ENCODE measurements at places on chromosomes 2 and 18. TPM values are rescaled to one million over a fixed set of nuclear protein-coding genes. Genes with fewer than 3 reads are reported as not detected.
A peak's percentile ranks its signal among the peaks of the same experiment; 100 is the strongest.

DNA sequence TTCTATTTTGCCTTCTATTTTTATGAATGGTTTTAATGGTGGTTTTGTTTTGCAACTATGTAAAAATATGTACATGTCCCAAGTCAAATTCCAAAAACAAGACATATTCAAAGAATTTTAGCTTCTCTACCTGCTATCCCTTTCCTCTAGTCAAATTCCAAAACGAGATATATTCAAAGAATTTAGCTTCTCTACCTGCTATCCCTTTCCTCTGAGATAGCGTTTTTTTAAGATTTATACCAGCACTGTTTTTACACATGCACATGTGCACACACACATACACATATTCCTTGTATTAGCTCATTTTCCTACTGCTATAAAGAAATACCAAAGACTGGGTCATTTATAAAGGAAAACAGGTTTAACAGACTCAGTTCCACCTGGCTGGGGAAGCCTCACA, 199.1 kb upstream of the ARL4C start:
- DNase-seq, result no peak

- no peak for DNase-seq
Observed at GRCh38 chr2:112827009-112827408, 9.6 kb downstream of the IL1B start.

- DNase-seq, result no peak
Observed at GRCh38 chr18:31506024-31506742, 8.2 kb downstream of the DSG2 start.

DNA sequence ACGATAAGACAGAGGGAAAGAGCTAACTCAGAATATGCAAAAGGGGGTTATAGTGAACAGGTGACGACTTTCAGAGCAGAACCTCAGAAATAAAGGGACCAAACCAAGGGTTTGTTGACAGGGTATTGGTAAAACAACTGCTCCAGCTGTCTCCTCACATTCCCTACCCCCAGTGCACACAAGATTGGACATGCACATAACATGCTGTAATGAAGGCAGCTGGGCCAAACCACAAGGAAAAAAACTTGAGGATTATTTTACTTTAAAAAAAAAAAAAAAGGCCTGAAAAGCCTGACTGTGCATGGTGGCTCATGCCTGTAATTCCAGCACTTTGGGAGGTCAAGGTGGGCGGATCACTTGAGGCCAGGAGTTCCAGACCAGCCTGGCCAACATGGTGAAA, 3.5 kb downstream of the RBM43 start:
- DNase-seq, result no peak

DNA sequence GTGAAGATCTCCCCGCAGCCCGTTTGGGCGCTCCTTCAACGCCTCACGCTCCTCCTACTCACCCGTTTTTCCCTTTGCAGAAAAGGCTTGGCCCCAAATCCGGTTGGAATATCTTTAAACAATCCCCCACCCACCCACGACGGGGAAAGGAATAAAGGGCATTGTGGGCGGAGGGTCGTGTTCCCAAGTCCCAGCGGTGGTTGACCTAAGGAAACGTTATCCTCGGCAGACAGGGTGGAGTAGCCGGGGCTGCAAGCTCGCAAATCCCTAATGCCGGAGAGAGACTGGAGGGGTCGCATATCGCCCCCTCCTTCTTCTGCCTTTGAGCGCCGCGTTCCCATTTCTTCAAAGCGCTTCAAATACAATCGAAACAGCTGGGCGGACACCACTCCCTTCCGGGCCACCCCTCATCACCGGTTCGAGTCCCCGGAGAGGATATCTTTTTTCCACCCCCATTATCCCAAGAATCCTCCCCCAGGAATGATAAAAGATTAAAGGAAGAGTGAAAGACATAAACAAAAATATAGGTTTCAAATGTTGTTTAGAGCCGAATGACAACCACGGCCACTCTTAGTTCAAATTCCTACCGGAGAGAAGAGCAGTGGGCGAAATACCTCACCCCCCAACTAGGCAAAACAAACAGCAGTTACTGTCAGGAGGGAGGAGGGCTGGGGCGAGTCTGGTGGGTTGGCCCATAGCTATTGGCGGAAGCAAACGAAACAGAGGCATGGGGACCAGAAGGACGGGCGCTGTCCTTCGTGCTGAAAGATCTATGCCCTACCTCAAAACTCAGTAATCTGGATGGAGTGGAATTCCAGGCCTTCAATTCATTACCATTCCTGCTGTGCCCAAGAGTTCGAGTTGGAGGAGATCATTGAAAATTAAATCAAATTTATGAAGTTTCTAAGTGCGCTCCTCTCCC, 2.8 kb upstream of the GAD1 start:
- no peak for DNase-seq

DNA sequence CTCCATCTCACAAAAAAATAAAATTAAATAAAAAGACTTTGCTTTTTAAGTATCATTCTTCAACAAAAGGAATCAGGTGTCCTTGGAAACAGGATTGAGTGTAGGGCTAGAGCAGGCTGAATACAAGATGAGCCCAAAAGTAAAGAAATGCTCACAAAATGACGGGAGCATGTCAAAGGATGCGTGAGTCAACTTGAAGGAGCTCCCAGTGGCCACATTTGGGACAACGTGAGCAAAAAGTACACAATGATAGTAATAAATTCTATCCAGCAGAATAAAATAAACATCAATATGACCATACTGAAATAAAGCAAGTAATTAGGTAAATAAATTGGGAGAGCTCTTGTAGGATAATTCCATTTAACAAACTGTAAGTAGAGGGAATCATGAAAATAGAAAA, 220.7 kb downstream of the PHLPP1 start:
- DNase-seq, result no peak

GRCh38 chr2:128525653-128526052, 207.0 kb upstream of the HS6ST1 start:
- DNase-seq, result no peak

DNA sequence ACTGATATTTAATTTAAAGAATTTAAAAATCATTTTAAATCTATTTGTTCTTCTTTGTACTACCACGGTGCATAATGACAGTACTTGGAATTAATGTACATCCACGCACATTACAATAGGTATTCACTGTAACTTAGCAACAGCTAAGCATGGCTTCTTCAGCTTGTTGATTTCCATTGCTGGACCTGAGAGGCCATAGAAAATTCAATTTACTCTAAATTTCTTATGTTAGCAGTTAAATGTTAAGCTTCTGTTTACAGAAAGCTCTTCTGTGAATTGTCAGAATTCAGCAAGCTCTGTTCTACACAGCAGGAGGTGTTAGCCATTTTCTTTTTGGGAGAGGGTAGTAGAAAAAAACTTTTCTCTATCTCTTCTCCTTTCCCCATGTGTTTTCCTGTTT, 1149.3 kb upstream of the CDH2 start:
- no peak for DNase-seq

- DNase-seq, result no peak
Observed at GRCh38 chr2:36613801-36614200, 15.8 kb upstream of the FEZ2 start.

DNA sequence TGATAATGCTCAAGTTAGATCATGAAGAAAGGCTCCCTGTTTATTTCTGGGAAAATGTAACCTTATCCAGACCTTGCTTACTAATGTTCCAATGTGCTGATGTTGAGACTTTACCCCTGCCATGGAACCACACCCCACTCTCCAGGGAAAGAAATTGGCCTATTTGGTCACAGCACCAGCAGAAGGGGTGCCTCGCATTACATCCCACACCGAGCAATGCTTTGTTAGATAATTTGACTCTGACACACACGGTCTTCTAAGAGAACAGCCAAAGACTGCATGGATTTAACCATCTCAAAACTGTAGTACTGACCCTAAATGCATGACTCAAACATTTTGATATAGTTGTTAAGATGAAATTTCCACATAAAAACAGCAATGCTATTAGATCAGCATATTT, 152.1 kb upstream of the CCDC150 start:
- DNase-seq, result no peak

GRCh38 chr2:23532391-23533337, 147.7 kb downstream of the KLHL29 start:
- DNase-seq, result no peak

GRCh38 chr2:68936427-68936826, 16.3 kb downstream of the GKN2 start:
- no peak for DNase-seq

DNA sequence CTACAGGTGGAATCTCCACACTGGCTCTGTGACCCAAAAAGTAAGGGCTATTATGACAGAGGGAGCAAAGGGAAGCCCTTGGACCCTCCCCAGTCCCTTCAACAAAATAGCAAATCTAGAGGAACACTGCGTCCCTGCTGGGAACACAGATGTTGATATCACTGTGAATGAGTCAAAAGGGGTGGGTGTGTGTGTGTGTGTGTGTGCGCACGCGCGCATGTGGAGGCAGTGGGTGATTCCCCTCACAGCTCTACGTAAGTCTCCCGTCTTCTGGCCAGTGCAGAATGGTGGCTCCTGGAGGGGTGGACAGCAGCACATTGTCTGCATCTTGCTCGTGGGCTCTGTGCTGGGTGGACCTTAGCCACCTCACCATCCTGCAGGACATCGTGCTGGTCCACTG, 7.8 kb upstream of the C2orf72 start:
- no peak for DNase-seq

GRCh38 chr2:123438251-123438650, 586.8 kb upstream of the CNTNAP5 start:
- DNase-seq, result no peak

- no peak for DNase-seq
Observed at GRCh38 chr2:202494300-202495229, 118.4 kb downstream of the BMPR2 start.

- DNase-seq, result no peak
Observed at GRCh38 chr2:73986085-73986681, 1.5 kb downstream of the TET3 start.

- no peak for DNase-seq
Observed at GRCh38 chr2:193561054-193561453, 1366.3 kb upstream of the TMEFF2 start.

DNA sequence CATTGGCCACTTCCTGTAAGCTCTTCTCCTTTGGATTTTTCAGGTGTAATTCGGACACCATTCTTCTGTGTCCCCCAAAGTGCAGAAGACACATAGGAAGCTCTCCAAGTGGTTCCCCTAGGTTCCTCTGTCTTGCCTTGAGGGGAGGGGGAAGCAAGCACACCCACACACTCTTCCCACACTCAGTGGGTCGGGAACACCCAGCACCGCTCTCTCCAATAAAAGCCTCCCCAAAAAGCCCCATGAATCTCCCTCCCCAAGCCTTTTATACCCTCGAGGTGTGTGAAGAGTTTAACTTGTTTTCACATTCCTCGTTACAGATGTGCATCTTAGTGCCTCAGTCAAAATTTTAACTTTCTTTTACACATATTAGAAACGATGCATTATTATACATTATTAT, 9.9 kb upstream of the TMEM237 start:
- no peak for DNase-seq

DNA sequence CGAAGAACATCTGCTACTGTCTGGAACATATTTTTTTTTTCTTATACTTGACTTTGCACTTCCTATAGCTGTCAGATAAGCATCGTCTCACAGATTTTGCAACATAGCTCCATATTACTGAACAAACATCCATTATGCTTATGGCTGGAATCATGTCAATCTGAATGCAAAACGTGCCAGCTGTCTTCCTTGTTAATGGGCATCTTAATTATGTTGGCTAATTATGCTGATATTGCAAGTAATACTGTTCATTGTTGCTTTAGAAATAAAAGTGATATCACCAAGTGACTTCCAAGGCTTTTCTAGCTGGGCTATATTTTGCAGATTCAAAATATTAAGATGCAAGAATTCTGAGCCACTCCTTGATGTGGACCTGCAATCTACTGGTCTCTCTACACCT, 176.8 kb downstream of the ARL4C start:
- DNase-seq, result no peak

DNA sequence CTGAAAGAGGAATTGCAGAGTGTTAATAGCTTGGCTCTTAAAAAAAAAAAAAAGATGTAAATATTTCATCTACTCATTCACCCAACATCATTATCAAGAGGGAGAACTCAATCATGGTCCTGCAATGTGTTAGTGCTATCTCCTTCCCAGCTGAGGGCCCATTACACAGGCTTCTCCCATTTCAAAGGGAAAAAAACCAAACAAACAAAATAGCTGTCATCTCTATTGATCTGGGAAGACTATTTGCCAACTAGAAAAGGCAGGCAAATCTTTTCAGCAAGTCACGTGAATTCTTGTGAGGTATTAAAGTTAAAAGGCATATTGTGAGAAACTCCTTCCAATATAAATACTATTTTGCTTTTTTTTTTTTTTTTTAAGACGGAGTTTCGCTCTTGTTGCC, 194.3 kb downstream of the MYO1B start:
- DNase-seq, result no peak

GRCh38 chr18:3995476-3996102, 459.5 kb downstream of the DLGAP1 start:
- DNase-seq, result no peak

DNA sequence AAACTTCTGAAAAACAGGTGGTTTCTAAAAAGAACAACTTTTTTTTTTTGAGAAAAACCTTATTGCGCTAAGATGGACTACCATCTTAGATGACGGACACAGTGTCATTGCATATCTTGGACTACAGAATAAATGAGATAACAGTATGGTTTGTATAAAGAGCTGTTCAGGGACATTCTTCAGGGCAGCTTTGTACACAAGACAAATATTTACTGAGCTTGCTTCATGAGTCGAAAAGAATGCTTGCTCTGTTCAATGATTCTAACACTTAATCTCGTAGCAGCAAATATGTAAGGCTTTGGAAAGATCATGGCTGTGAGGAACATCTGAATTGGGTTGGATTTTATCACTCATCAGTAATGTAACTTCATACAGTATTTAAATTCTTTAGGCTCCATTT, 282.5 kb upstream of the CWC22 start:
- DNase-seq, result no peak

DNA sequence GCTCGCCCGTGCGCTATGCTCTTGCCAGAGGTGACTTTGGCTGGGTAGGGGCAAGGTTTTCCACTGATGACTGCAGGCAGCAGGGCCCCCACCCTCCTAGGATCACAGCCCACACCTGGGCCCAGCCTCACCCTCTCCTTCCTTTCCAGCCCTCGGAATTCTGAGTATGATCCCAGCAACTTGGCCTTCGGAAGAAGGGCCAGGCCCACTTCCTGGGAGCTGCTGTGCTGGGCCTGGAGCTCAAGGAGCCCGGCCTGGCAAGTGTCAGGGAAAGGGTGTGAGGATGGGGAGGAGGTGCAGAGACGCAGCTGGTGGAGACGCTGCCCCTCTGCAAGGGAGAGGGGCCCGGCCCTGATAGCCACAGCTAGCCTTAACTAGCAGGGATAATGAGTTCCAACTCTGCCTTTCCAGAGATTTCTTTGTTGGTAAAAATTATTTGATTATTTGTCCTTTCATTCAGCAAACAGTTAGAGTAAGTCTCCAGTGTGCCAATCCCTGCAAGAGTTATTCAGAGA, 1.7 kb upstream of the CNDP1 start:
- peak; percentile 14 for DNase-seq

GALNT5 gene
- 0.15 TPM for total RNA-seq

GMCL1 gene
- total RNA-seq, result 5.4 TPM

ASPRV1 gene
- total RNA-seq, result 0.78 TPM

ADD2 gene
- total RNA-seq, result 0.33 TPM

UPP2 gene
- total RNA-seq, result 0.91 TPM

AKAIN1 gene
- 0.88 TPM for total RNA-seq

CPO gene
- 0.38 TPM for total RNA-seq

KIF5C gene
- total RNA-seq, result 0.33 TPM

POTEJ gene
- not detected for total RNA-seq

NT5C1B gene
- not detected for total RNA-seq

CROCC2 gene
- total RNA-seq, result 0.05 TPM

MOGAT1 gene
- total RNA-seq, result 10.2 TPM

TMEM237 gene
- 2.0 TPM for total RNA-seq
